Fibroblast of lung (primary cell): ENCODE measurements at places on chromosomes 12 and 14. TPM values are rescaled to one million over a fixed set of nuclear protein-coding genes. Genes with fewer than 3 reads are reported as not detected.
A peak's percentile ranks its signal among the peaks of the same experiment; 100 is the strongest.

DNA sequence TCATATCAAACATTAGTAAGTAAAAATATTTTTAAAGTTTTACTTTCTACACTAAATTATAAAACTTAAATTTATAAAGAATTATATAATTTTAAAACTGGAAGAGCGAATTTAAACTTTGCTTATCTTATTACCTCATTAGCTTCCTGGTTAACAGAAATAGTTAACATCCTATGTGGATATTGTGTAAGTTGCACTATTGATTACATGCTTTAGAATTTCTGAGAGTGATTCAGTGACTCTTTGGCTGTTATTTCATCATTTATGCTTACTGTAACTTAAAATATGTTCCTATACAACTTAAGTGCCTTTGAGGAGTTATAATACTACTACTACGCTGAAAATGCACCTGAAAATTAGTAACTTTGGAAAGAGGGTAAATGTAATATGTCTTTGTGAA, 101.4 kb downstream of the FOXA1 start:
- no peak overlapping the region for H3K4me3 ChIP-seq
- no peaks in the 10 kb centered on the region for H3K36me3 ChIP-seq

The TSPAN11 gene
- total RNA-seq, result 1.5 and 2.6 TPM in 2 replicates

DNA sequence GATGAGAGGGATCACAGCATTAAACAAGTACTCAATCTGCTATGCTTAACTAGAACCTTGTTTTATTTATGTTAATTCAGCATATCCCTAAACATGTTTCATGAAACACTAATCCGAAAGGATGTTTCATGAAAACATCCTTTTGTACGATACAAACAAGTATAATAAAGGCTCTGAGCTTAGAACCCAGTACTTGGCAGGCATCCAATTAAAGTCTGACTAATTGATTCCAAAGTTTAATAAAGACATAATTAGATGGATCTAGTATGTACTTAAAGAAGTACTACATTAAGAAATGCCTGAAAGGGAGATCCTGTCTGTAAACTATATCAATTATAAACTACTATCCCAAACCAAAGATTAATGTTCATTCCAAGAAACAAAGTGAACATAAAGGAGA, 51.8 kb downstream of the SCAF11 start:
- H3K4me3 ChIP-seq, result no peak overlapping the region
- no peaks in the 10 kb centered on the region for H3K4me1 ChIP-seq
- no peak for DNase-seq
- H3K27ac ChIP-seq, result no peak overlapping the region
- peaks cover 6% of the 10 kb centered on the region for H3K36me3 ChIP-seq

GRCh38 chr14:23661542-23661941, 25.4 kb downstream of the DHRS2 start:
- no peaks in the 10 kb centered on the region for H3K36me3 ChIP-seq
- DNase-seq, result no peak
- H3K4me1 ChIP-seq, result no peaks in the 10 kb centered on the region
- H3K4me3 ChIP-seq, result no peak overlapping the region
- H3K27me3 ChIP-seq, result no peaks in the 10 kb centered on the region

The GLIPR1L1 gene
- total RNA-seq, result under 0.01 TPM in 1 of 2 replicates, not detected in the other

DNA sequence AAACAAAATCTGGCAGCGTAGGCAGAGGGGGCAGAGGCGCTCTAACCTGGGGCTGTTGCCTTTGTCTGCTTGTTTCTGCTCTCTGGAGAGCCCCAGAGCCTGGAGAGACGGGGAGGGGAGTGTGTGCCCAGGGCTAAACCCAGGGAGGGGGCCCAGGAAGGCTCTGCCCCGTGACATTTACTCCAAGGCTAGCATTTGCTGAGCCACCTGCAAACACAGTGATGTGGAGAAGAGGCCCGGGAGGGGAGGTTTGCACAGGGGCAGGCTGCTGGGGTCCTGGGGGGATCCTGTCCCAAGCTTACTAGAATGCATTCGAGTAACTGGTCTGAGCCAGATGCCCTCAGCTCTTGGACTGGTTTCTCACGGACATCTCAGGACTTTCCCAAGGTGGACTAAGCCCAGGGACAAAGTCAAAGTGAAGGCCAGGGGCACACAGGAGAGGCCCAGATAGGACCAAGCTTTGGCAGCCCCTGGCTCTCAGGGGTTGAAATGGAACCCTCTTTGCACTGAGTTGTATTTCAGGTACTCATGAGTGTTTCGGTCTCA, 12.0 kb downstream of the MEG3 start:
- no peak overlapping the region for H3K27ac ChIP-seq
- no peaks in the 10 kb centered on the region for H3K4me1 ChIP-seq
- peaks cover 16% of the 10 kb centered on the region for H3K36me3 ChIP-seq
- no peak for DNase-seq

DNA sequence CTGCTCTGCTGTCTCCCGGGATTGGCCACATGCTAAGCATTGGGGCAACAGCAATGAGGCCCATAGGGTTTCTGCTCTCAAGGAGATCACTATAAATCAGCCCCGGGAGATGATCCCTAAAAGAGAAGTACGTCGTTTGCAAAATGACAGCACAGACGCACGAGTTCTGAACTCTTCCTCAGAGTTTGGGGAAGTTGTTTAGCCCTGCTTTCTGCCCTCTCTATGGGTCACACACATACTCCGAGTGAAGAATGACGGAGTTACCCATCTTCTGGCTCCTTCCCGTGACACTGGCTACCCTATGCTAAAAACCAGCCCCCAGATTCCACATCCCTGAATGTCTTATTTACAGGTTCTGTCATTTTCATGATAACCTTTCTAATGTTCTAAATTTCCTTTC, 258.0 kb upstream of the PLEKHG7 start:
- no peaks in the 10 kb centered on the region for H3K4me1 ChIP-seq
- H3K36me3 ChIP-seq, result no peaks in the 10 kb centered on the region
- H3K27me3 ChIP-seq, result no peaks in the 10 kb centered on the region
- no peak overlapping the region for H3K27ac ChIP-seq
- no peak for DNase-seq
- no peak overlapping the region for H3K4me3 ChIP-seq

GRCh38 chr12:30180602-30181001, 396.9 kb upstream of the TMTC1 start:
- no peaks in the 10 kb centered on the region for H3K4me1 ChIP-seq
- DNase-seq, result peak; percentile 54
- H3K4me3 ChIP-seq, result no peak overlapping the region
- H3K27ac ChIP-seq, result no peak overlapping the region
- H3K27me3 ChIP-seq, result no peaks in the 10 kb centered on the region

- no peak overlapping the region for H3K4me3 ChIP-seq
- no peak overlapping the region for H3K27ac ChIP-seq
- no peaks in the 10 kb centered on the region for H3K4me1 ChIP-seq
- DNase-seq, result no peak
Observed at GRCh38 chr12:105831372-105831771, 307.4 kb downstream of the NUAK1 start.

The SIX6 gene
- total RNA-seq, result not detected in 2 replicates

The KLRD1 gene
- total RNA-seq, result 0.17 and 0.26 TPM in 2 replicates

DNA sequence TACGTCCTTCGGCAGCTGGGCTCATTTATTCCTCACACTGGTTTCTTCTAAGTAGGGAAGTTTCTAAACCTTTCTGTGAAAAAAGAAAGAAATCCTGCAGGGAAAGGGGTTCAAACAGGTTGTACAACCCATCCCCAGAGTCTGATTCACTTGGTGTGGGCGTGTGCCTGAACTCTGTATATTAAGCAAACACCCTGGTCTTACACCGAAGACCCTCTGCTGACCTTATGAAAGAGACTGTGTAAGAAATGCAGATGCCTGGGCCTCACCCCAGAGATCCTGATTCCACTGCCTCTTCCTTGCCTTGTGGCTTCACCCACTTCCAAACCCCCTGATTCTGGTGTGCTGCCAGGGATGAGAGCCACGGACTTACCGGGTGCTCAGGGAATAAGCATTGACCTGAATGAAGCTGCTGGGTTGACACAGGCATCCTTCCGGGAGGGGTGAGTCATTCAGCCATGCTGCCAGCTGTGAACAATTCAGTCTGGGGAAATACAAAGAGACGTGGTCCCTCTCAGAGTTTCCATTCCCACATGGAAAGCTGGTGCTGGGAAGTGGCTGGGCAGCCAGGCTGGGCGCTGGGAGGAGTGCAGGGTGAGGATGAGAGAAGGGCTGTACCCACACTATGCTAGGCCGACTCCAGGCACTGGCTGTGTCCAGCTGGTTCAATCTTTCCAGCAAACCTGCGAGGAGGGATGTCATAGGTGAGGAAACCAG, 26.5 kb upstream of the ACTN1 start:
- DNase-seq, result peak; percentile 98
- no peak overlapping the region for H3K4me3 ChIP-seq
- H3K4me1 ChIP-seq, result peaks cover 13% of the 10 kb centered on the region

The CCND2 gene
- 35.2 and 37.3 TPM in 2 replicates for total RNA-seq

The RAB5B gene
- 46.2 and 55.3 TPM in 2 replicates for total RNA-seq

DNA sequence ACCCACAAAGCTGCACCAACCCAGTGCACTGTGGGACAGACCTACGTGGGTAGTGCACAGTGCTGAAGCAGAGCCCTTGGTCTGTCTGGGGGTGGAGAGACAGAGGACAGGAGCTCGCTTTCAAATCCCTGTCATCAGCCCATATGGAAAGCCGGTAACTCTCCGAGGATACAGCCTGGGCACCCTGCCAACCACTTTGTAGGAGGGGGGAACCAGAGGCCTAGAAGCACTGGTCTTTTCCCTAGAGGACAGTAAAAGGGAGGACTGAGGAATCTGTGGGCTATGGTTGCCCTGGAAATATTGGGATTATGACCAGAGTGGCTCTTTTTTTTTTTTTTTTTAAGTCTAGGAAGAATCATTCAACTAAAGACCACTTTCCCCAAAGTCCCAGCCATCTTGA, 74.3 kb downstream of the MAP3K9 start:
- no peak for DNase-seq
- H3K27me3 ChIP-seq, result no peaks in the 10 kb centered on the region
- no peak overlapping the region for H3K4me3 ChIP-seq

The LYZ gene
- 0.17 and 0.77 TPM in 2 replicates for total RNA-seq

- H3K36me3 ChIP-seq, result no peaks in the 10 kb centered on the region
- H3K27ac ChIP-seq, result no peak overlapping the region
- no peaks in the 10 kb centered on the region for H3K27me3 ChIP-seq
- peak; percentile 1 for DNase-seq
- no peak overlapping the region for H3K4me3 ChIP-seq
Observed at GRCh38 chr12:20282401-20282800, 85.9 kb upstream of the PDE3A start.
